ENCODE measurements at places on chromosomes 13 and 19.

DNA sequence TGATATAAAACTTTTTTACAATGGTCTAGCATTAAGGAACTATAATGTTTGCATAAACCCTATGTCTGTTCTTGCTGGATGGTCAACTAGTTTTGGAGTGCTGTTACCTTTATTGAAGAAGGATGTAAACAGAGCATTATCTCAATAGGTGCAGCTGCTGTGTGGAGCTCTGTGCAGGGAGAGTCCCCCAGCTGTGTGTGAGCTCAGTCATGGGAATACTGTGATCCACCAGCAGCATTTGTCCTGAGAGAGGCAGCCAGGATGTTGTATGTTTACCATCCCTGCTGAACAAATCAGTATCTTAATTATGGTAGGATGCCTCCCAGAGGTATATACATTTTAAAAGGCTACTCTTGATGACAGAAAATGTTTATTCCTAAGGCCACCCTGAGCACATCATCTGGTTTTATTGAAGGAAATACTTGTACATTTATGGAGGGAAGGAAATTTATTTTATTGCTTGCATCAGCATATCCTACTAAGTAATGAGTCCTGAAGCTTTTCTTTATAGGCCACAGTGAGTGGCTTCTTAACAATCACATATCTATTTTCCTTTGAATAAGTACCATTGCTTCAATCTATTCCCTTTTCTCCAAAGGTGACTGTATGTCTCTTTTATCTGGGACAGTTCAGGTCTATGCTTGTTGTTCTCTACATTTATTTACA lies 11.7 kb downstream of the RAP2A start:
- DNase-seq, result peak; percentile 69

DNA sequence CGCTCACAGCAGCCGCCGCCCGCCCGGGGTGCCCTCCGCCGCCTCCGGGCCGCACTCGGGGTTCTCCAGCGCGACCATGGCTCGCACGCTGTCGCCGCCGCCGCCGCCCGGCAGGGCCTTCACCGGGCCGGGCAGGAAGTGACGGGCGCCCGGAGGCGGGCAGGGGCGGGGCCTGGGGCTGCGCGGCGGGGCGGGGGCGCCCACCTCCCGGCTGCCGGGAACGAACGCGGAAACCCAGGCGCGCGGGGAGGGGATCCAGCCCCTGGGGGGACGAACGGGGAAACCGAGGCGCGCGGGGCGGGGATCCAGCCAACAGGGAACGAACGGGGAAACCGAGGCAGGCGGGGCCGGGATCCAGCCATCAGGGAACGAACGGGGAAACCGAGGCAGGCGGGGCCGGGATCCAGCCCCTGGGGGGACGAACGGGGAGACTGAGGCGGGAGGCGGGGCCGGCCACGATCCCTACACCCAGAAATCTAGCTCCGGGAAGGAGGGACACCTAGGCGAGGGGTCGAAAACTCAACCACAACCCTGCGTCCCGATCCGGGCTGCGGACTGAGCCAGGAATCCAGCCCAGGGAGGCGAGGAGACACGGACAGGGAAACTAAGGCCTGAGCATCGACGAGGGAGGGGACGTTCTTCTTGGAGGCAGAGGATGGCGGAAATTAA lies at the start of gene R3HDM4:
Gene R3HDM4 (minus strand): TSS at position 140 of the 669 bp plus-strand sequence. CDS start 62 bp downstream, at position 78.
- peak; percentile 60 for DNase-seq

DNA sequence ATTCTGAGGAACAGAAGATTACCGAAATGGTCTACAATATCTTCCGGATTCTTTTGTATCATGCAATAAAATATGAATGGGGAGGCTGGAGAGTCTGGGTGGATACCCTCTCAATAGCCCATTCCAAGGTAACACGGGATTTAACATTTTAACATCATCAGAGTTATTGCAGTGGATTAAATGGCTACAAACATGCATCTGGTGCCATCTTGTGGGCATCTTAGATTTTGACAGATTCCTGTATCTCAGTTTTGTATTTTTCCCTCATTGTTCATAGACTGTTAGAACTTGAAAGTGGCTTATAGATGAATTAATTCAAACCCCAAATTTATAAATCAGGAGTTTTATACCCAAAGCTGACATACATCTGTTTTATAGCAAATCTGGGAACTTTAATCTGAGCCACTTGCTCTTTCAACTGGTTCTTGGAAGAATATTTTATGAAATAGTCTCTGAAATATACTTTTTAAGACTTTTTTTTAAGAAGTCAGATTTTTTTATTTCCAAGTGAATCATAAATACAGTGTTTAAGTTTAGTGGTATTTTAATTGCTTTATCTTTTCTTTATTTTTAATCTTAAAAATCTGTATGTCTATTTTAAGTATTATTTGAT lies 215.2 kb downstream of the NBEA start:
- DNase-seq, result no peak

DNA sequence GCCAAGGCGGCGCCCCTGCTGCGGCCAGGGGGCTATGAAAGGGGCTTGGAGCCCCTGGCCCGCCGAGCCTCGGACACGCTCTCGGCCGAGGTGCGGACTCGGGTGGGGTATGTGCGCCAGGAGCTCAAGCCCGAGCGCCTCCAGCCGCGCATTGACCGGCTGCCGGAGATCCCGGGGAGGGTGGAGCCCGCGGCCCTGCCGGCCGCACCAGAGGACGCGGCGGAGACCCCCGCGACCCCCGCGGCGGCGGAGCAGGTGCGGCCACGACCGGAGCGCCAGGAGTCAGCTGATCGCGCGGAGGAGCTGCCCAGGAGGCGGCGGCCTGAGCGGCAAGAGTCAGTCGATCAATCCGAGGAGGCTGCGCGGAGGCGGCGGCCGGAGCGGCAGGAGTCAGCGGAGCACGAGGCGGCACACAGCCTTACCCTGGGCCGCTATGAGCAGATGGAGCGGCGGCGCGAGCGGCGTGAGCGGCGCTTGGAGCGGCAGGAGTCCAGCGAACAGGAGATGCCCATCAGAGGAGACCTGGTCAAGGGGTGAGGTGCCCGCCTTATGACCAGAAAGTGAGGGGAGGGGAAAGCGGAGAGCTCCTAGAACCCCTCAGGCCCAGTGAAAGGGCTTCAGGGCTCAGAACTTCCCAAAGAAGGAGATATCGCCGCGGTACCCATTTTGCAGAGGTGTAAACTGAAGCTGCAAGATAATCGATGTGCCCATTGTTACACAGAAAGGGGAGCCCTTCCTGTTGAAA lies 8.8 kb upstream of the SHKBP1 start:
- no peak for DNase-seq

DNA sequence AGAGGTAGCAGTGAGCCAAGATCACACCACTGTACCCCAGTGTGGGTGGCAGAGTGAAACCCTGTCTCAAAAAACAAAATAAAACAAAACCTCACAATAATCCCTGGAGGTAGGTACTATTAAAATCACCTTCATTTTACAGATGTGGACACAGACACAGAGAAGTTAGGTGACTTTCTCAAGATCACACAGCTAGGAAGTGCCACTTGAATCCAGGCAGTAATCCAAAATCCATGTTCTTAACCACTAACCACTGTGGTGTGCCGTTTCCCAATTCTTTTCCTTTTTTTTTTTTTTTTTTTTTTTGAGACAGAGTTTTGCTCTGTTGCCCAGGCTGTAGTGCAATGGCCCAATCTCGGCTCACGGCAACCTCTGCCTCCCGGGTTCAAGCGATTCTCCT lies 9.0 kb downstream of the PPP1R14A start:
- DNase-seq, result no peak

DNA sequence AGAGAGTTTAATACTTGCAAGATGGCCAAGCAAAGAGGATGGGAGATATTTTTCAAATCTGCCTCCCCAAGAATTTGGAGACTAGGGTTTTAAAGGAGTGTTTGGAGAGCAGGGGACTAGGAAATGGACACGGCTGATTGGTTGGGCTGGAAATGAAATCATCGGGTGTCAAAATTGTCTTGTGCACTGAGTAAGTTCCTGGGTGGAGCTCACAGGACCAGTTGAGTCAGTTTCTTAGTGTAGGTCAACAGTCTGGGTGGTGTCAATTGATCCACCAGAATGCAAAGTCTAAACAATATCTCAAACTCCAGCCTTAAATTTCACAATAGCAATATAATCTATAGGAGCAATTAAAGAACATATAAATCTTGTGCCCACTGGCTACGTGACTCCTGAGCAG lies 23.0 kb upstream of the CEACAM4 start:
- no peak for DNase-seq

DNA sequence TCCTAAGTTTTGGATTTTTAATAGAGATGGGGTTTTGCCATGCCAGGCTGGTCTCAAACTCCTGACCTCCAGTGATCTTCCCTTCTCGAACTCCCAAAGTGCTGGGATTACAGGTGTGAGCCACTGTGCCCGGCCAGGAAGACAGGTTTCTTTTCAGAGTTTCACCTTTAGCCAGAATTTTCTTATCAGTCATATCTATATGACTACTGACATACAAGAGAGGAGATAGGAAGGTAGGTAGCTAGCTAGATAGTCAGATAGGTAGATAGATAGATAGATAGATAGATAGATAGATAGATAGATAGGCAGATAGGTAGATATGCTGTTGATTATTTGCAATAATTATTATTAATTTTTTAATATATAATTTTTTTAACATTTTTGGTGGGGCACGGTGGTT lies 7.6 kb downstream of the CBLC start:
- no peak for DNase-seq

DNA sequence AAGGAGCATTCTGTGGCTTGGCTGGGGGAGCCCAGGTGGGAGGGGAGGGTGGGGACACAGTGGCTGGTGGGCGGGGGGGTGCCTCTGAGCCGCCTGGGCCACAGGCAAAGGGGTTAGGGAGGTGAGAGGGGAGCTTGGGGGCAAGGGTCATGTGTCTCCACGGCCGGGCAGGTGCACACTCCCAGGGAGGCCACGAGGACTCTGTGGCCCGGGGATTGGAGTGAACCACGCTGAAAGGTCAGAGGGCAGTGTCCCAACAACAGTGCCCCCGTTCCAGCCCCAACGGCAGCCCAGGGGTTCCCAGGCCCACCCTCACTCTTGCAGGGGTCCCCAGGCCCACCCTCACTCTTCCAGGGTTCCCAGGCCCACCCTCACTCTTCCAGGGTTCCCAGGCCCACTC lies 9.6 kb downstream of the C2CD4C start:
- DNase-seq, result no peak

GRCh38 chr13:50080203-50080910 lies 65.1 kb downstream of the KCNRG start:
- peak; percentile 41 for DNase-seq

- no peak for DNase-seq
These were observed 9.8 kb downstream of the BICRA start for GRCh38 chr19:47618771-47619170.

- DNase-seq, result no peak
These were observed 36.1 kb downstream of the KLF12 start for GRCh38 chr13:74098077-74098476.

DNA sequence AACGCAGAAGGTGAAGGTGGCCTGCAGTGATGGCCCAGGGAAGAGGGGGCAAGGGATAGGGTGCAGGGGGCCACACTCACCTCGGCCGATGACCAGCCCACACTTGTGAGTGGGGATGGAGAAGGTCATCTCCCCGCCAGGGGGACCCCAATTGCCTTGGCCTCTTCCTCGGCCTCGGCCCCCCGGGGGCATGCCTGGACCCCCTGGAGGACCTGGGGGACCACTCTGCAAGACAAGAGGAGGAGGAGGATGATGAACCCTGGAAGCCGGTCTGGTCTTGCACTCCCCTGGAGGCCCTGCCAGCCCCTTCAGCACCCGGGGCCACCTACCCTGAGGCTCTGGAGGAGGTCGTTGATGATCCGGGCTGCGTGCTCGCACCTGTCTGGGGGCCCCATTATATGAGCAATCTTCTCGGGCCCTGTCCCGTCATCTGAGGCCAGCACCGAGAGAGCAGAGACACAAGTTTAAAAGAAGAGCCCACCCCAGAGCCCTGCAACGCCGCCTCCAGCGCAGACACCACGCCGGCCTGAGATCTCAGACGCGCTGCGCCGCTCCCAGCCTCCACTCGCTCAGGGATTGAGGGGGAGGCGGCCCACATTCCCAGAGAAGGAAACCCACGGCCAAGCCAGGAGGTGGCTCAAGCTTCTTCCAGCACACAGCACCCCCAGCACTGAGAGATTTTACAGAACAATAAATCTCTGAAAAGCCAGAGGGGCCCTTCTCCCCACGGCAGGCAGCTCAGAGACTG lies 7.8 kb downstream of the KHSRP start:
- no peak for DNase-seq
